Right hindlimb (tissue), 1 donor: ENCODE measurements at places on chromosomes 2 and 18.

- no peak for DNase-seq
Observed at GRCh38 chr2:85935170-85935745, 46.5 kb upstream of the ST3GAL5 start.

DNA sequence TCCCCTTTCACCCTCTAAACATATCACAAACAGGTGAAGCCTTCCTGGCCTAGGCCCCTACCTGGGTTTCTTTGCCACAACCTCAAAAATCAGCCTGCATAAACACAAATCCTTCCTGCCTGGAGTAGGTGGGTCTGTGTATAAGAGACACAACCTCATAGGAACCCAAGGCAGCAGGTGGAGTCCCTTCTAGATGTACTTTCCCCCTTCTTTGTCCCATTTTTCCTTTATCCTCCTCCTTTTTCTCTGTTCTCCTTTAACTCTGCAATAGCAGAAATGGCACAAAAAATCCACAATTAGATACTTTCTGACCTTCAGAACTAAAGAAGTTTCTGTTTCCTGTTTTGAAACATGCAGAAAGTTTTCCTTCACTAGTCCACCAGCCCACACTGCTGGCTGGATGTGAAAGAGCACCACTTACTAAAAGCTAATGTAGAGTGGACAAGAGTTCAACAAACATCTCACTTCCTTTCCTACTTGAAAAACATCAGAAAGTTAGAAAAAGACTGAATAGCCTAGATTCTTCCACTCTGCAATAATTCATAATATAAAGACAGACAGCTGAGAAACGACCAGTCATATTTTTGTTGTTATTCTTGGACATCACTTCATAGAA lies 11.2 kb downstream of the SLC40A1 start:
- DNase-seq, result no peak

GRCh38 chr2:222024932-222025880 lies 273.6 kb downstream of the PAX3 start:
- DNase-seq, result no peak

GRCh38 chr2:127193967-127194280 lies 26.2 kb downstream of the CYP27C1 start:
- no peak for DNase-seq

- no peak for DNase-seq
Observed at GRCh38 chr2:146579147-146579930, 1265.5 kb upstream of the ACVR2A start.

DNA sequence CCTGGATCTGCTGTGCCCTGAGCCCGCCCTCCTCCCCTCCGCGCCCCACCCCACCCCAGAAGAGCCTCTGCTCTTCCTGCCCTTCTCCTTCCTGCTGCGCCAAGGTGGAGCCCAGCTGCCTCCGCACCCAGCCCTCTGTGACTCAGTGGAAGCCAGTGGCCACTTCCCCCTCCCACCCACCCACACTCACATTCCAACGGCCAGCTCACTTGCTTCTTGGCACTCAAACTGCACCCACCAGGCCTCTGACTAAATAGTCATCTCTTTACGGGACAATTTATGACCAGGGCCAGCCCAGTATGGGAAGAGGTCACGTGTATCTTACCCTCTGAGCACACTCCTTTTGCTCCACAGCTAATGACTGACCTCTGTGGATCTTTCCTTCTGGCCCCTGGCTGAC lies 150.4 kb upstream of the SLC1A4 start:
- no peak for DNase-seq

GRCh38 chr2:80292474-80292873 lies 12.1 kb downstream of the LRRTM1 start:
- no peak for DNase-seq

- peak; percentile 9 for DNase-seq
Observed at GRCh38 chr2:239715202-239715601, 309.9 kb downstream of the NDUFA10 start.

DNA sequence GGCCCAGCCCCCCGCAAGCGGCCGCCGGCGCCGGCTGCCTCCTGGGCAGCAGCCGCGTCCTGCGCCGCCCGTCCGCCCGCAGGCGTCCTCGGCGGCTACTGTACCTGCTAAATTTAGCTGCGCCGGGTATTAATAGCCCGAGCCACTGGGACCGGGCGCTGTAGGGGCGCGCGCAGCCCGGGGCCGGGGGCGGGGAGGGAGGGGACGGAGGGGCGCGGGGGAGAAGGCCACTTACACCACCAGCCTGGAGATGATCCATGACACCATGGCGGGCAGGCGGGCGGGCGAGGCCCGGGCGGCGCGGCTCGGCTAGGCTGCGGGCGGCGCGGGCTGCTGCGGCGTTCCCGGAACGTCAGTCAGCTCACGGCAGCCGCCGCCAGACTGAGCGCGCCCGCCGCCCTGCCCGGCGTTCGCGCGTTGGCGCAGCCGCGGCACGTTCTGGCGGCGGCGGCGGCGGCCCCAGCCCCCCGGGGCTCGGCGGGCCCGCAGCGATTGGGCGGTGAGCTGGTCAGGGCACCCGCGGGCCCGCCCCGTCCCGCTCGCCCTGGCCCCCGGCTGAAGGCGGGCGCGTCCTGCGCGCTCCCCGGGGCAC lies at the start of gene REEP1:
Gene REEP1, minus strand, starts transcription at position 383 of the 592 bp plus-strand sequence. Its CDS starts 116 bp downstream, at position 267.
- DNase-seq, result peak; percentile 57

GRCh38 chr18:60082790-60083189 lies 183.0 kb downstream of the PMAIP1 start:
- DNase-seq, result no peak

DNA sequence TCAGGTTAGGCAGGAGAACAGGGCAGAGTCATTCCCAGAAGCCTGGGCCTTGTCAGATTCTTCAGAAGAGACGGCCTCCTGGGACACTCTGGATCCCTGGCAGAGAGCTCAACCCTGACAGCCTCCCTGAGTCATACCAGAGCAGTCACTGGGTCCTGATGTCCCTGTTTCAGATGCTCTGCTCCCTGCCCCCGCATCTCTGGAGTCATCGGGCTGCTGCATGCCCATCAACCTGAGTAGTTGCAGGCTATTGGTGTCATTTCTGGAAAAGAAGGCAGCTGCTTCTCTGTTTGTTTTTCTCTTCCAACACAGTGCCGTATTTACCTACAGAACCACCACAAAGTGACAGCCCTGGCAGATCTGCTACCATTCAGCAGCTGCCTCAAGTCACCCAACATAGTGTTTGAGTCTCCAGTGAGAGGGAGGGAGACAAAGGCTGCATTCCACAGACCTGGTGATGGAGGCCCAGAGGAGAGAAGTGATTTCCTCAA lies 145.1 kb downstream of the B3GNT2 start:
- no peak for DNase-seq

DNA sequence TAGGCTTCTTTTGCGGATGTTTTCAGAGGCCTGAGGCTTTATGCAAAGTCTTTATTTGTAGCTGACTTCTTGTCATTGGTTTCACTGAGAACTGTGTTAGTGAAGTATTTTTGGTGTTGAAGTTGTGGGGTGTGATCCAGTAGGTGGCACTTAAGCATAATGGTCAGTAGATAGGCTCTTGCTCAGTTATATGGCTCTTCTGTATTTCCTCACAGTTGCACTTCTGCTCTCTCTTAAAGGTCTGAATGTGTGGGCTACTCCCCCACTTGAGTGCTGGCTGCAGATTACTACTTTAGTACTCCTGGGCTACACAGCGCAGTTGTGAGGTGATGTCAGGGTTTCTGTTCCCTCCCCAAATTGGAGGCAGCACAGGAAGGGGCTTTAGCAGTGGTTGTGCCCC lies 133.8 kb upstream of the SCN7A start:
- DNase-seq, result no peak

DNA sequence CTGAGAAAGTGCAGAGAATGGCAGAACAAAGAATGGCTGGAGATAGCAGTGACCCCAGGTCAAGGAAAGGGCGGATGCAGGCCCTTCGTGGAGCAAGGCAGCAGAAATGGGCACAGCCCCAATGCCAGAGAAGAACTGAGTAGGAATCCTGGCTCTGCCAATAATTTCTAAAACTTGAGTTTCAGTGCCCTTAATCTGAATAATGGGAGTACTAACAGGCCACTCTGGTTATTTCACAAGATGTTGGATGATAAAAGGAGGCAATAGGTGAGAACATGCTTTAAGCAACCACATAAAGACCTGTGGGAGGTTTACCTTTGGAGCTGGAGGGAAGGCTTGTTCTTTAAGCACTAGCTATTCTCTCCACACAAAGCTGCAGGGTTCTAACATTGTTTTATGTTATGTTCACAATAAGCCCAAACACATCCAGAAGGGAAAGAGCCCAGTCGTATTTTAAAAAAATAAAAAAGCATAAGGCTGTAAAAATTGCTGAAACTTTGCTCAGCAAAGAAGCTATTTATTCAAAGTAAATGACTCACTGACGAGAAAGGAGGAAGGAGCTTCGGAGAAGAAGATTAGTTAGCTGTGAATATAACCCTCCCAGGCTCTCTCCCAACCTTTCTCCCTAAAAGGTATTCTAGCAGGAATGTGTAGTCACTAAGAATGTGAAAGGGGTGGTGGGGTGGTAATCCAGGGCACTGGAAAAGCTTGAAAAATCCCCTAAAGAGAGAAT lies 470.2 kb downstream of the TXNL1 start:
- no peak for DNase-seq

DNA sequence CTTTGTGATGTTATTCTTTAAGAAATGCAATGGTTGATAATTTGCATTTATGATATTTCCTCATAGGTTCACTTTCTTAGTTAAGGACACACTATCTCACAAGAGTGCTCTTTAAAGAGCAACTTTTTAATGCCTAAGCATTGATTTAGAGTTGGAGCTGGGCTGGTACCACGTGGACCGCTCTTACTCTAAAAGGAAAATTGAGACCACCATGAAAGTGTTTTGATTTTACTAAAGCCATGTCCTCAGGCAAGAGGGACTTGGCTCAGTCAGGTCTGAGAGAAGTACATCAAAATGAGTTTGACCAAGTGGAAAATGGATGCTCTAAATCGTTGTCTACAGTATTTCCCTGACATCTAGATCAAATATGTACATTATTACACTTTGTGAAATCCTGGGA lies 302.4 kb downstream of the LRRTM1 start:
- DNase-seq, result no peak

- DNase-seq, result no peak
Observed at GRCh38 chr18:13623348-13623747, 103.0 kb downstream of the FAM210A start.

- no peak for DNase-seq
Observed at GRCh38 chr2:220041447-220041846, 414.0 kb downstream of the SLC4A3 start.

GRCh38 chr18:38257661-38258060 lies 692.1 kb upstream of the CELF4 start:
- DNase-seq, result no peak

- DNase-seq, result no peak
Observed at GRCh38 chr2:67485431-67485830, 88.3 kb downstream of the ETAA1 start.

- peak; percentile 34 for DNase-seq
Observed at GRCh38 chr2:37653805-37654378, 17.6 kb downstream of the CDC42EP3 start.

DNA sequence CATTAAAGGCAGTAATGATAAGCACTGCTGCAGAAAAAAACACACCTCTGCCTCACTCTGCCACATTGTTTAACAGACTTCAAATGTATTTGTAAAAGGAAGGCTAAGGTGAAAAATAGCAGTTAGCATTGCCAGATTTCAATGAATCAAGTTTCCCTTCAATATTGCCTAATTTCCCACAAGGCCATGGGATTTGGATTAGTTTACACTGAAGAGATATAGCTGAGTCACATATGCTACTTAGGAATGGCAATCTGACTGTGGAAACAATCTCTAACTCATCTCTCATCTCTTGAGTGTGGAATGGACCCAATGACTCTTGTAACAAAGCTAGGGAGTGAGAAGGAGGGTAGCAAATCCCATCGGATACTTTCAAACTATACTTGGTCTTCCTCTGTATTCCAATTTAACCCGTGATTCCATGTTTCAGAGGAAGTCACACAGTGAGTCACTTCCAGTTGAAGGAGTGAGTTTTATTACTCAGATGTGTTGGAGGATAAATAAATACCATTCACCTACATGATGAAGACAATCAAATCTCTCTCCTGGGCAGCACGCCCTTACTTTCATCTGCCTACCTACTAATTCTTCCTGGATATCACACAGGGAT lies 5.1 kb downstream of the B4GALT6 start:
- DNase-seq, result no peak

- DNase-seq, result no peak
Observed at GRCh38 chr2:188227713-188228112, 64.0 kb upstream of the GULP1 start.

DNA sequence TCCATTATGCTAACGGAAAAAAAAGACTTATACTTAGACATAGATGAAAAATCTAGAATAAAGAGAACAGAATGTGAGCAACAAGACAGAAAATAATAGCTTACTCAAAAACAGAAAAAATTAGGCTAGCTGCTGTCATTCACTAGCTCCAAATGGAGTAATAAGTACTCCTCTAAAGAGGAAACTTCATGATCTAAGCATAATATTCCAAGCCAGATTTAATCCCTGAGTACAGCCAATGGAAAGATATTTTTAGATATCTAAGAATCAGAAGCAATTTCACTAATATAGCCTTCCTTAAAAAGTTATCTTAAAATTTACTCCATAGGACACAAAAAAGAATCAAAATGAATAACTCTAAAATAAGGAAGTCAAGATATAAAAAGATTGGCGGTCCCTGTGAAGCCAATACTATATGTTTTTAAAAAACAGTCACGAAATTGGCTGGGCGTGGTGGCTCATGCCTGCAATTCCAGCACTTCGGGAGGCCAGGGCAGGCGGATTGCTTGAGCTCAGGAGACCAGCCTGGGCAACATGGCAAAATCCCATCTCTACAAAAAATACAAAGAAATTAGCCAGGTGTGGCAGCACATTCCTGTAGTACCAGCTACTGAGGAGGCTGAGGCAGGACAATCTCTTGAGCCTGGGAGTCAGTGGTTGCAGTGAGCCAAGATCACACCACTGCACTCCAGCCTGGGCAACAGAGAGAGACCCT lies 123.2 kb upstream of the BCL2L11 start:
- DNase-seq, result no peak

- no peak for DNase-seq
Observed at GRCh38 chr2:48268671-48269070, 261.3 kb upstream of the STON1 start.

- DNase-seq, result no peak
Observed at GRCh38 chr2:112876257-112876970, 34.6 kb upstream of the IL37 start.

DNA sequence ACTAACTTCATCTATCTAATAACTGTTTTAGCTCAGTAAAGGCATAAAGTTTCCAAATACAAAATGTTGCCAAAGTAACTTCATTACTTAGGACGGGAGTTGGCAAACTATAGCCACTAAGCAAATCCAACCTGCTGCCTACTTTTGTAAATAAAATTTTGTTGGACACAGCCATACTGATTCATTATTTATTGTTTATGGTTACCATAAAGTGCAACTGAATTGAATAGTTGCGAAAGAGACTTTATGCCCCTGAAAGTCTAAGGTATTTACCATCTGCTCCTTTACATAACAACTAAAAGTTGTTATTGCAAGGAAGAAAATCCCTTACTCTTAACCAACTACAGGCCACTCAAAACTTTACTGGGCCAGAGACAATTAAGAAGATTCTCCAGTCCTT lies 256.7 kb upstream of the RBBP8 start:
- DNase-seq, result no peak

- no peak for DNase-seq
Observed at GRCh38 chr2:101340141-101340551, 31.6 kb upstream of the RNF149 start.
